ENCODE measurements at places on chromosomes 7 and 10. TPM values are rescaled to one million over a fixed set of nuclear protein-coding genes. Genes with fewer than 3 reads are reported as not detected.

BRAF gene
- 9.0 TPM for total RNA-seq

AMPH gene
- 1.1 TPM for total RNA-seq

NPC1L1 gene
- total RNA-seq, result 21.1 TPM

GARS1 gene
- 37.0 TPM for total RNA-seq

TLX1 gene
- total RNA-seq, result 1.3 TPM

GDF2 gene
- total RNA-seq, result 7.2 TPM

Data from left lobe of liver (tissue), 2 donors.